ENCODE measurements at places on chromosomes 4 and X. TPM values are rescaled to one million over a fixed set of nuclear protein-coding genes. Genes with fewer than 3 reads are reported as not detected.

Gene CYBB
- total RNA-seq: not detected

Gene GPR34
- total RNA-seq: not detected

Gene TKTL2
- not detected for total RNA-seq

Gene CEP135
- total RNA-seq: 18.0 TPM

Gene DCHS2
- not detected for total RNA-seq

Gene NLRP2B
- total RNA-seq: not detected

Gene SERPINA7
- total RNA-seq: not detected

Gene NCBP2L
- not detected for total RNA-seq

Gene CENPU
- 69.7 TPM for total RNA-seq

Gene CWH43
- not detected for total RNA-seq

Gene RIBC1
- total RNA-seq: 1.1 TPM

Gene PCDH19
- total RNA-seq: not detected

Gene ZBTB33
- total RNA-seq: 19.5 TPM

Gene CXorf49
- total RNA-seq: not detected

Gene GAGE13
- not detected for total RNA-seq

Gene CCDC160
- total RNA-seq: not detected

Measured in activated CD4-positive, alpha-beta memory T cell treated with anti-CD3 and anti-CD28 coated beads, Interleukin-2, amount 10 ng/mL, durations not matched to agents 7 days and 5 days (primary cell).